ENCODE measurements at places on chromosomes 5 and 9.
A peak's percentile ranks its signal among the peaks of the same experiment; 100 is the strongest.

GRCh38 chr9:107739601-107740082, 250.1 kb upstream of the KLF4 start:
- peak; percentile 83 for DNase-seq

- no peak for DNase-seq
Observed at GRCh38 chr9:108816037-108816436, 39.7 kb downstream of the ACTL7B start.

GRCh38 chr5:38752012-38752536, 93.7 kb upstream of the OSMR start:
- DNase-seq = no peak

DNA sequence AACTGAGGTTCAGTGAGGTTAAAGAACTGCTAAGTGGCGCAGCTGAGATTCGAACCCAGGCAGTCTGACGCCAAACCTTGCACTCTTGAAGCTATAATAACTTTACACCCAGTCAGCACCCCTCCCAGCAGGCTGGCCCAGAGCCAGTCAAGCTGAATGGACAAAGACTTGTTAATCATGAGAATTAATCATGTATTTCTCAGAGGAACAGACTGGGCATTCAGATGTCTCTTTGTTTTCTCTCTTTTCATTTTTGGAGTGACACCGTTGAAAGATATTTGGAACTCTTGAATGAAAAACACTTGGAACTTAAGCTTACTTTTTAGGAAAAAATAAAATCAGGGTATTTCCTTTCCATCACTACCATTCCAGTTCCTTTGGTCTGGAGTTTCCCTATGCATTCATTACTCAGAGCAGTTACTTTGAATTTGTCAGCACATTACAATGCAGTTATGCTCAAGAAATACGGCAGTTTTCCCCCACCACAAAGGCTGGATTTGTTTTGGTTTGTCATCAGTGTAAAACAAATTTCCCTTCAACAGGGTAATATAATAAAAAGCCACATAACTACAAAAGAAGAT, 22.6 kb upstream of the MAMDC2 start:
- peak; percentile 95 for DNase-seq

GRCh38 chr9:126474786-126475485, 138.8 kb upstream of the LMX1B start:
- peak; percentile 52 for DNase-seq

DNA sequence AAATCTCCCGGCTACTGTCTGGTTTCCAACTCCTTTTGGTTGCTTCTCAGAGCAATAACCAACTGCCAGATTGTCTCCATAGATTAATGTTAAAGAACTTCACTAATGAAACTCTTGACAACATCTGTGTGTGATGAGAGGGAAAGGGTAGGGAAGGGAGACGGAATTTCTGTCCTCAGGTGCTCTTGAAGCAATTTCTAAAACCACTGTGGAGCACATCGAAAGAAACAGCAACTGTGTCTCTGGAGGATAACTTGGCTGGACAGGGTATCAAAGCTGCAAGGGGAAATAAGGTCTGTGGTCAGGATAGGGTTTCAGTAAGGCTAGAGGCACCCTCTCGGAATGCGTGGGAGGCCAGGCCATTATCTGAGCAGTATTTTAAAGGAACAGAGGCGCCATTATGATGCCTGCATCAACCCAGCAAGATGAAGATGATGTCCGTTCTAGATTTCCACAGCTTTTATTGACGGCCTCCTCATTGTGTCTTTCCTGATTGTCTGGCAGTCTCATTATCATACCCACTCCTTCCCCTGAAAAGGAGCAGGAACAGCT, 76.6 kb downstream of the RORB start:
- no peak for DNase-seq

GRCh38 chr5:33008751-33009418, 297.8 kb downstream of the NPR3 start:
- peak; percentile 97 for DNase-seq

- DNase-seq = no peak
Observed at GRCh38 chr5:139418793-139419192, 14.9 kb upstream of the SPATA24 start.

DNA sequence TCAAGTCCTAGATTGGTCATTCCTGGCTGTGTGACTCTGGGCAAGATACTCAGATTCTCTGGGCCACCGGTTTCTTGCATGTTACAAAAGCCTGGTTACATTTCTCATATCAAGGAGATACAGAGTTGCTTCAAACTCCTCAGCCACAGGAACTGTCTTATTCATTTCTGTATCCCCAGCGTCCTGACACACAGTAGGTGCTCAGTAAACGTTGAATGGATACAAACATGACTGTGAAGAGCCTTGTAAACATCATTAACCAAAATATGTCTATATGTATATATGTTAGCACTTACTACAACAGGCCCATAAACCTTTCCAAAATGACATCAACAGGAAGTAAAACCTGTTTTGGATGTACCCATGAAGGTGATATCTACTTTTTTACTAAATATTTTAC, 1.6 kb downstream of the CLTB start:
- DNase-seq = no peak

GRCh38 chr5:43288269-43288831, 24.9 kb downstream of the HMGCS1 start:
- DNase-seq = no peak

- DNase-seq = no peak
Observed at GRCh38 chr5:31819926-31820516, 181.1 kb downstream of the PDZD2 start.

GRCh38 chr5:28468166-28468565, 1429.8 kb upstream of the CDH9 start:
- DNase-seq = no peak

GRCh38 chr9:16258708-16259107, 611.8 kb downstream of the BNC2 start:
- no peak for DNase-seq

DNA sequence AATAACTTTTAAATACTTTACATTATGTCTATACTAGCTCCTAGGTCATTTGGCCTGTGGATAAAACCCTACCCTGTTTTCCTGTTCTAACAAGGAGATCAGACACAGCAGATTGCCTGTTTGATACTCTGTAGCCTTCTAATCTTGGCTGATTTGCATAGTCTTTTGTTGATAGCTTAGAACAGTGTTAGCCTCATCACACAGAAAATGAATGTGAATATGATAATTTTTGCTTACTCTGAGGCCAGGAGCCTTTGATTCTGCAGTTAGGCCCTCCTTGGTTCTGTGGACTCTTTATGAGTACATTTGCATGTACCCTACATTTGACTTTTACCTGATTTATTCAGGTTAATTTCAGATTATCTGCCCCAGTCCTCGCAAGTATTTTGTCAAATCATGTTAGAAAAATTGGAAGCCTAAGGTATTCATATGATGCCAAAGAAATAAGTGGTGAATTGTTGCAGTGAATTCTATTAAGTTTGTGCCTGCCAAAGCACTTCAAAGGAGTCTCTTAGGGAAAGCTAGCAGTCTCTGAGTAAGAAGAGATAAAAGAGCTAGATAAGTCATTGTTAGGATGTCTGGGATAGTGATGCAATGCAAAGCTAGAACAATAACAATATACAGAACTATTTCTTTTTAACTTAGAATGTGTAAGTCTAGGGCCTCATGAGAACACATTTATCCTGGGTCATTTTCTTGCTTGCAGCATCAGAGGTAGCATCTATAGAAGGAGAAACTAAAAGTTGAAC, 56.4 kb downstream of the SCAMP1 start:
- no peak for DNase-seq

- DNase-seq = peak; percentile 68
Observed at GRCh38 chr5:75405296-75405695, 68.3 kb downstream of the HMGCR start.

DNA sequence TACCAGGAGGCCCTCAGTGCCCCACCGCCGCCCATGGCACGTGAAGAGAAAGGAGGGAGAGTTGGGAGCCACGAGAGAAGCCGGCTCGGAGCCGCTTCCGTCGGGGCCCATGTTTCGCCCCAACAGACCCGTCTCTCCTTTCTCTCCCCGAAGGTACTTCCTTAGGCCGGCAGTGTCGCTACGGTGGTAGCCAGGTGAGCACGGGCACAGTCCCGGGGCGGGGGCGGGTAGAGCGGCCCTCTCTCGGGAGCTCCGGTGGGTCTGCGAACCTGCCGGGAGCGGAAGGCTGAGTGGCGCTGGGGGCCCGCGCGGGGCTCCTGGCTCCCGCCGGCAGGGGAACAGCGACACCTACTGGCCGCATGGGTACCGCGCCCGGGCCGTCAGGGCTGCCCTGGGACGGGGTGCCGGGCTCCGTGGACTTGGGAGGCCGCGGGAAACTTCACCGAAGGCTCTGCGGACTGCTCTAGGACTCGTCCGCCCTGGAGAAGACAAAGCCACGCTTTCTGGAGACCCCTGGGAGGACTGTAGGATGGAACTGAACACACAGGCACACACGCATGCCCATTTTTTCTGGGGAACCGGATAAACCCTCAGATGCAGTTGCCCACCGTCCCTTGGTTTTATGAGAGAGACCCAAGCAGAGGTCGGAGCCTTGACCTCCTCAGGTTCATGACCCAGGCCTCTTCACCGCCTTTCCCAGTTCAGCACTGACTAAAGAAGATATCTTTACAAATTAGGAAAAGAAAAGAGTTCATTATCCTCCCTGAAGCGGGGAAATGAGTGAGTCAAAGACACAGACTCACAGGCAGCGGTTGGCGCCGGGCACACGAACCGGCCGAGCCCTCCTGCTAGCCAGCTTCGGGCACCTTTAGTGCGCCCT, 202.5 kb downstream of the MEF2C start:
- no peak for DNase-seq

GRCh38 chr5:83551821-83552220, 80.3 kb downstream of the VCAN start:
- peak; percentile 29 for DNase-seq

DNA sequence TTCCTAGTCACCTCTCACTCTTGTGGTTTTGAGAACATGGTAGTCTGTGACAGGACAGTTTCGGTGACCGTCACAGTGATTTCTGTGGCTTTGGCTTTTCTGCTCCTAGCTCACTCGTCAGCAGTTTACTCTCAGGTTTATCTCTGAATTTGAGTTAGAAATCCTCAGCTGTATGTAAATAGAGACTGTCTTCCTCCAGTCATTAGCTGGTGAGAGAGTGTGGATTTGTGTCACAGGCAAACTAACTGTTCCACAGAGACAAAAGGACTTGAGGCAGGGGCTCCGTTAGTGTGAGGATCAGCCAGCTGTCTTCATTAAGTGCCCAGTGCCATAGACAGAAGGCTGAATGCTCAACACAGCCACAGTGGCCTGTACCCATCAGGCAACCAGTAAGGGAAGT, 131.4 kb downstream of the CD180 start:
- DNase-seq = no peak

DNA sequence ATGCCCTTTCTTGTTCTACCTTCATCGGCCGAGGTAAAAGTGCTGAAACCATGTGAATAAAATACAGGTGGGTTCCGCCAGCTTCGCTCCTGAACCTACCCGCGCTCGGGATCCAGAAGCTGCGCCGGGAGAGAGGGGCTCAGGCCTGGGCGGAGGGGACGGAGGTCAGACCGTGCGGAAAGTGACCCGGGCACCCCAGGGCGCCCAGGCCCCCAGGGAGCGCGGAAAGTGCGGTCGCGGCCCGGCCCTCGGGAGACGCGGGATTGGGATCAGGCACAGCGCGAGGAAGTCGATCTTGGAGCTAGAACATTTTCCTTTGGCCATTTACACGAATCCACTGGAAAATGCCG, 329 bp downstream of the SYK start:
- peak; percentile 35 for DNase-seq

- DNase-seq = no peak
Observed at GRCh38 chr5:110356677-110357076, 369.8 kb downstream of the TMEM232 start.

DNA sequence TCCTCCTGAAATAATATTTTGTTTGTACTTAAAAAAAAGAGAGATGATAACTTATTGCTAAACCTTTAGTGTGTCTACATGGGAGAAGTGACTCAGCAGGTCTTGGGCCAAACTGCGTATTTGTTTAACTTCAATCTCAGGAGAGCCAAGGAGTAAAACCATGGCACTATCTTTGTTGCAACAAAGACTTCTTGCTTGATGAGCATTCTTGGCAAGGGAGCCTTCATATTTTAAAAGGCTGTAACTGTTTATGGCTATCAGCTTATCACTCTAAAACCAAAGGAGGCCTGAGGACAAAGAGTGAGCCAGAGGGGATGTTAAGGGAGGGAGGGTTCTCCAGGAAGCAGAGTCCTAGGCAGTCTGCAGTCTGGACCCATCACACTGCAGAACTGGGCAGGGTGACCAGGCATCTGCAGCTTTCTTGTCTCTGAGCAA, 216.2 kb upstream of the S1PR3 start:
- DNase-seq = peak; percentile 91

DNA sequence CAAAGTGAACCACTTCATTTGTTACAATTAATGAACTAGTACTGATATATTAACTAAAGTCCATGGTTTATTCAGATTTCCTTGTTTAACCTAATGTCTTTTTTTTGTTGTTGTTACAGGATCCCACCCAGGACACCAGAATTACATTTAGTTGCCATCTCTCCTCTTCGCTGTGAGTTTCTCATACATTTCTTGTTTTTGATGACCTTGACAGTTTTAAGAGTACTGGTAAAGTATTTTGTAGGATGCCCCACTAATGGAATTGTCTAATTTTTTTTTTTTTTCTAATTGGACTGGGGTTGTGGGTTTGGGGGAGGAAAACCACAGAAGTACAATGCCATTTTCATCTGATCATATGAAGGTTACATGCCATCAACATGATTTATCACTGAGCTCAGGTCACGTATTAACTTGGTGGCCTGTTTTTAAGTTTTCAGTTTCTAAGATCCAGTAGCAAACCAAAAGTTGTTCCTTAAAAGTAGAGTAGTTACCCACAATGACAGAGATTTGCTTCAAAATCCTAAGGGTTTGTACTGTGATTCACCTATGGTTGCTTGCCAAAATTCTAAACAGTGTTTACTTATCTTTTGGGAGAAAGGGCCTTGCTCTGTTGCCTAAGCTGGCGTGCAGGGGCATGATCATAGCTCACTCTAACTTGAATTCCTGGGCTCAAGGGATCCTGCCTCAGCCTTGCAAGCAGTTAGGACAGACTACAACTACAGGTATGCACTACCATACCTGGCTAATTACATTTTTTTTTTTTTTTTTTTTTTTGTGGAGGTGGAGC, 4.5 kb upstream of the OTULIN start:
- peak; percentile 100 for DNase-seq

- DNase-seq = peak; percentile 95
Observed at GRCh38 chr5:76290321-76290757, 112.7 kb upstream of the IQGAP2 start.

DNA sequence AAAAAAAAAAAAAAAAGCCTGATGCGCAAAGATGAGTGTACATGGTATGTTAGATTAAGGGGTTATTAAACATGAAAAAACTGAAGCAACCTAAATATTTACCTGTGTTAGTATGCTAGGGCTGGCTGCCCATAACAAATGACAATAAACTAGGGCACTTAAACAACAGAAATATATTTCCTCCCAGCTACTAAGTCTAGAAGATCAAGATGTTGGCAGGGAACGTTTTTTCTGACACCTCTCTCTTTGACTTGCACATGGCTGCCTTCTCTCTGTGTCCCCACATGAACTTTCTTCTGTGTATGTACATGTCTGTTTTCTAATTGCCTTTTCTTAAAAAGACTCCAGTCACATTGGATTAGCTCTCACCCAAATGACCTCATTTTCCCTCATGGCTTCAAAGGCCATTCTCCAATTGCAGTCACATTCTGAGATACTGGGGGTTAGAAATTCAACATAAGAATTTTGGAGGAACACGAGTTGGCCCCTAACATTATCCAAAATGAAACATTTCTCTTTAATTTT, 694.5 kb downstream of the CDH9 start:
- no peak for DNase-seq
